Astrocyte of the hippocampus (primary cell): ENCODE measurements at places on chromosomes 13 and 19.
A peak's percentile ranks its signal among the peaks of the same experiment; 100 is the strongest.

- no peak for DNase-seq
Measured at GRCh38 chr19:36266375-36266961, 51.6 kb downstream of the ZNF146 start.

- DNase-seq: no peak
Measured at GRCh38 chr19:6252066-6252465, 27.7 kb downstream of the MLLT1 start.

GRCh38 chr13:49464621-49465325 lies 20.7 kb downstream of the SETDB2 start:
- DNase-seq: no peak

DNA sequence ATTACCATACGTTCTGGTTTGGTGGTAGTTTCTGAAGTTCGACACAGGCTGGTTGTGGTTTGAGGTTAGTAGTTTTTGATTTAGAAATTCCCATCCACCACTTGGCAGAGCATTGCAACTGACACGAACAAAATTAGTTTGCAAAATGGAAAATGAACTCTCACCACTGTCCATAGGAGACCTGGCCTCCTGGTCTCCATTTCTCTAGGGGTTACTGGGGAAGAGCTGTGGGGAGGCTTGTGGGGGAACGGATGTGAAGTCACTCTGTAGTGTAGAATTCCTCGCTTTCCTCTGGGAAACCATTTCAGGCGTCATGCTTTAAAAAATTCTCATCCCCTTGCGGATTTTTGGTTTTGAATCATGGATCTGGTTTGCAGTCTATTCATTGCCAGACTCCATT lies 321.5 kb upstream of the MAB21L1 start:
- DNase-seq: no peak

- peak; percentile 84 for DNase-seq
Measured at GRCh38 chr19:8607386-8607785, 3.1 kb downstream of the ADAMTS10 start.

GRCh38 chr13:70923863-70924752 lies 815.9 kb upstream of the KLHL1 start:
- DNase-seq: no peak

- no peak for DNase-seq
Measured at GRCh38 chr13:23600534-23600933, 30.3 kb downstream of the TNFRSF19 start.

GRCh38 chr13:29457299-29457698 lies 138.2 kb downstream of the SLC7A1 start:
- DNase-seq: peak; percentile 75

DNA sequence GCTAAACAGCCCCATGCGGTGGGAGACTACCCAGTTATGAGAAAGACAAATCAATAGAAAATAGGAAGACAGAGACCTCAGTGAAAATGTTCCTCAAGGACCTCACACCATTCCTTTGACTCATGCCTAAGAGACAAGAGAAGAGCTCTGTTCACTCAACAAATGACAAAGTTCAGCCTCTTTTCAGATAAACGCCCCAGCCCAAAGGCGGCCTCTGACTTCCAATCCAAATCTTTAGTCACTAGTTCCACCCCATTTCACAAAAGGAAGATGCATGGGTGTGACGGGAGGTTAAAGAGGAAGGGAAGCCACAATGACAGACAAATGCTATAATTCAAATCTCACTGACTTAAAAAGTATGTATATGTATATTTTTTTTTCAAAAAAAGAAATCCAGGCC lies 8.1 kb downstream of the CARS2 start:
- no peak for DNase-seq

DNA sequence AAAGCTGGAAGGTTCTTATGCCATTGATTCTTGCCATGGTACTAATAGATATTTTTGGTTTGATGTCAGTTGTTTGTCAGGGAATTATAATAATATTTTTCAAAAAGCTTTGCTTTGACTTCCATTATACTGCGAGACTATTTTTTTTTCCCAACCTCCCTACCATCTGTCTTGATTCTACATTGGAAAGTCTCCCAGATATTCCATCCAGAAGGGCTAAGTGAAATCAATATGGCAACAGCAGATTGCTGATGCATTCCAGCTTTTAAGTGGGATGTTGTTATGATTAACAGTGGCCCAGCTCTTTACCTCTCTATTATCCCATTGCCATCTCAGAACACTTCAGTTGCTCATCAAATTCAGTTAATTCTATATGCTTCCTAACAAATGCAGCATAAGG lies 247.4 kb downstream of the OXGR1 start:
- no peak for DNase-seq

DNA sequence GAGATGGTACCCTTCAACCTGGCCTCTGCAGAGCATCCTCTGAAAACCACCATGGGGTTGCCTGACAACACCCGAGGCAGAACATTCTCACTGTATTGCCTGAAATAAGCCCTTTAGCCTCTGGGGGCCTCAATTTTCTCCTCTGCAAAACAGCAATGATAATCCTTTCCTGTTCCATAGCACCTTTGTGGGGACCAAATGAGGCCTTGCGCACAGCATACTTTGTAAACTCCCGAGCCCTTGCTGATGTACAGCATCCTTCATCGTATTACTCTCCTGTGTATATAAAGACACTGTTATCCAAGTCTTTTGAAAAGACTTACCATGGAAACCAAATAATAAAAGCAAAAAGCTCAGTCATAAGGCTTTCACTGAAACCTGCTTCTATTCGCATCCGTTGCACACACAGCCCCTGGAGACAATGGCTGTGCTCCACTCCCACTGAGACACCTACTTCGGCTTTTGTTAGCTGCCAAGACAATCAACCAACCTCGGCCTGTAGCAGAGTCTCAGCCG lies 276.0 kb downstream of the FOXO1 start:
- DNase-seq: peak; percentile 47

DNA sequence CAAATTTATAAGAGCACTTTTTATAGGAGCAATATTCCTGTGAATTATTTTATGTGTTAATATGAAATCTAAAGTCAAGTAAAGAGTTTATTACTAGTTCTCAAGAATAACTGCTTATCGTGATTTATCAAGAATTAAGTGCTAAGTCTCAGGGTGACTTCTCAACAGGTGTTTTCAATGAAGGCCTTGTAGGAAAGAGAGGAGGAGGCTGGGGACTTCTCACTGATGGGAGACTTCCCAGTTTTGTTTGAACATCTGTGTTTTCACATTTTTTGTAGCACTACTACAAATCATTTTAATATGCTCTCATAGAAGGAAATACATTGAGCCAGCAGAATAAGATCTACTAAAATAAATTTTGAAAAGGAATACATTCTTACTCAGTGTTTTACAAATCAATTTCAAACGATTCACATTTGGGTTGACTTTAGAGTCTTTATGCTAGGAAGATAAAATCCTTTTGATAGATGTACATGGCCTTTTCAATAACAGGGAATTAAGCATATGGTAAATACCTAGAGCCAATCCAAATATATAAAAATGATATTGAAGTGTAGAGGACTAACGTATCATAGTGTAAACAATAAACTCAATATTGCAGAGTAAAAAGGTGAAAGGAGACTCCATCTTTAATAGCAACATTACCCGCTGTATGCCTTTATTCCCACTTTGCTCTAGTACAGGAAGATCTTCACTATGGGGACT lies 6.8 kb downstream of the PCDH17 start:
- DNase-seq: no peak

DNA sequence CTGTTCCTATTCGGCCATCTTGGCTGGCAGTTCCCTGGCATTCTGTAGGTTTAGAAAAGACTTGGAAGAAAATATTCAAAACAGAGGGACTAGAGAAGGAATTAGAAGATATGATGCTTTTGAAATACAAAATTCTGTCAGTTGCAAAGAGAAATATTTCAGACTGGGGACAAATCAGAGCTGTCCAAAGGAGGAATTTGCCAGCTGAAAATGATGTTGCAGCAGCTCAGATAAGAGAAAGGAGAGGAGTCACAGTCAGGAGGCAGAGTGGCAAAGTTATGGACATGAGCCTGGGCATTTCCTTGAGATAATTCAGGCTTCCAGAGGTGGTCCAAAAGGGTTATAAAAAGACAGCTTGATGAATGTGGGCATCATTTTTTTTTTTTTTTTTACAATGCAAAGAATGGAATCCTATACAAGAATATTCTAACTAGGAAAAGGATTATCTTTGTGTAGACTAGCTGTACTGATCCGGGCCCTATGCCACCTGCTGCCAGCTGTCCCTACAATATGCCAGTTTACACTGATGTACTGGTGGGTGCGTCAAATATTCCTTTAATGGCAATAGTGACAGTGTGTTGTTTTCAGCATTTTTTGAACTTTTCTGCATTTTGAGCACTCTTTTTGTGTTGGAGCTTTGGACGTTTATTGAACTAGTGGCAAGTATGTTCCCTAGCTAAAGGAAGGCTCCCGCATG lies 31.8 kb upstream of the CBY2 start:
- DNase-seq: no peak

DNA sequence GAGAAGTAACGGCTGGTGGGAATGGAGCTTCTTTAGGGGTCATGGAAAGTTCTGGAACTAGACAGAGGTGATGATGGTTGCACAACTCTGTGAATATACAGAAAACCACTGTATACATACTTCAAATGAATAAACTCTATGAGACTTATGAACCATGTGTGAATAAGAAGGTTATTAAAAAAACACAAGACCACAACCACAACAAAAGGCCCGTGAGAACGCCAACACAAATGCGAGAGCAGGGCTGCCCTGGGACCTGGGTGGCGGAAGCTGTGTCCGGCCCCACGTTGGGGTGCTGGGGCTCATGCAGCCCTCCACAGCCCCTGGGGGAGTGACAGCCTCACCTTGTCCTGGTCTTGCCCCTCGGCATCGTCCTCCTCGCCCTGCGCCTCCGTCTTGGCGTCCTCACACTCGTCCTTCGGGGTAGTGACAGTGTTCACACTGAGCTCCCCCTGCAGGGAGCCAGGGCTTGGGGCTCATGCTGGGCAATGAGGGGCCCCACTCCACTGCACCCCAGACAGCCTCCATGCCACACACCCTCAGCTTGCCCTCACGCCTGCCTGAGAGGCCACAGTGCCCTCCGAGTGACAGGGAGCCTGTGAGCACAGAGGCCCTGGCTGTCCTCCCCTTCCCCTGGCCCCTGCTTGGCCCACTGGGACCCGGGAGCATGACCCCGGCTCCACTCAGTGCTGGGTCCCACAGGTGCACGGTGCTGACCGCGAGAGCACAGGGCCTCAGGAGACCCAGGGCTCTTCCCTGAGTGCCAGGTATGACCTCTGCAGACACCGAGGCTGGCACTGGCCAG lies 16.0 kb downstream of the IZUMO4 start:
- DNase-seq: no peak

- peak; percentile 33 for DNase-seq
Measured at GRCh38 chr19:32676186-32676894, 692 bp downstream of the RGS9BP start.

GRCh38 chr19:48815870-48816501 lies 5.2 kb upstream of the BCAT2 start:
- DNase-seq: no peak

- peak; percentile 91 for DNase-seq
Measured at GRCh38 chr13:99980824-99981734, 505 bp upstream of the ZIC2 start.

DNA sequence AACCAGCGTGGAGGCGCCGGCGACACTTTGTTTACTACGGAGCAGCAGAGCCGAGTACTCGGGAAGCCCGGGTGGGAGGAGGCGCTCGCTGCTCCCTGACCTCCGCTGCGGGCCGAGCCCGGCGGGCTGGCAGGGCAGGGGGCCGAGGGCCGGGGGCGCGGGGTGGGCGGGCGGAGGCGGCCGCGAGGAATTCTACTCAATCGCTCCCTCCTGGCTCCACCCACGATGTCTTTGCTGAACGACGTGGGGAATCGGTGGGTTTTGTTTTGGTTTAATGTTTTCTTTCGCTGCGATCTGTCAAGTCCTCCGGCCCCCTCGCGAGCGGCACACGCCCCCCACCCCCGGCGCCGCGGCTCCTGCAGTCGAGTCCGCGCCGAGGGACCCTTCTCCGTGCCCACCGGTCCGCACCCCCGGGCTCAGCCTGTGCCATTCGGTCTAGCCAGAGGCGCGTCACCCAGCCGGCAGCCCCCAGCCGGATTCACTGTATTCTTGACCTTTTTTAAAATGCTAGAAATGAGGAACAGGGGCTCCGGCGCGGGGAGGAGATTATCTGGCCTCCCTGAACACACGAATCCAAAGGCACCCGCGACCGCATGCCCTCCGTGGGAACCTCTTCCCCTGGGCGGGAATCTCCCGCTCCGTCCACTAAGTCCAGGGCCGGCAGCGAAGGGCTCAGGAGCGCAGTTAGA lies 636 bp upstream of the FOXO1 start:
- DNase-seq: peak; percentile 51

DNA sequence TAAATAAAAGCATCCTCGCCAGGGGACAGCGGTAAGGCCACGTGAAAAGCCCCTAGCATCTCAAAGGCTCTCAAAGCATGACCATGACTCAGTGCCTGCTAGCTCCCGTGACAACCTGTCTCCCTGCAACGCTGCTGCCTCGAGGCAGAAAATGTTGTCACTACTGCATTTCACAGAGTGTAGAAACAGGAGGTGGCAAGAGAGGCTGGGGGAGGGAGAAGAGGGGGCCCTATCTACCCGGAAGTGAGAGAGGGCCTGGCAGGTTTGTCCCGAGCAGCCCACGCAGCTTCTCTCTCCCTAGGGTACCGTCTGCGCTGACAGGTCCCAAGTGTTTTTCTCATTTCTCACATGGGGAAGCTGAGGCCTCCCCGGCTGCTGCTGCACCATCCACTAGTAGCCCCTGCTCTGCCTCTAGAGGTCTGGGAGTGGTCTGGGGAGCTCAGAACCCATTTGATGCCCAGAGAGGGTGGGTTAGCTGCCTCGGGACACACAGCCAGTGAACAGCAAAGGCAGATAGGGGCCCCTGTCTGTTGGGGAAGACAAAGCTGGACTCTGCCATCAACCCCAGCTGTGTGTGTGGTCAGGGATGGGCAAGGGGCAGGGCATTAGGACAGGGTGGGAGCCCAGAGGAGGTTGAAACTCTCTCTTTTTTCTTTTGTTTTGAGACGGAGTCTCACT lies 3.7 kb downstream of the TINCR start:
- peak; percentile 42 for DNase-seq

DNA sequence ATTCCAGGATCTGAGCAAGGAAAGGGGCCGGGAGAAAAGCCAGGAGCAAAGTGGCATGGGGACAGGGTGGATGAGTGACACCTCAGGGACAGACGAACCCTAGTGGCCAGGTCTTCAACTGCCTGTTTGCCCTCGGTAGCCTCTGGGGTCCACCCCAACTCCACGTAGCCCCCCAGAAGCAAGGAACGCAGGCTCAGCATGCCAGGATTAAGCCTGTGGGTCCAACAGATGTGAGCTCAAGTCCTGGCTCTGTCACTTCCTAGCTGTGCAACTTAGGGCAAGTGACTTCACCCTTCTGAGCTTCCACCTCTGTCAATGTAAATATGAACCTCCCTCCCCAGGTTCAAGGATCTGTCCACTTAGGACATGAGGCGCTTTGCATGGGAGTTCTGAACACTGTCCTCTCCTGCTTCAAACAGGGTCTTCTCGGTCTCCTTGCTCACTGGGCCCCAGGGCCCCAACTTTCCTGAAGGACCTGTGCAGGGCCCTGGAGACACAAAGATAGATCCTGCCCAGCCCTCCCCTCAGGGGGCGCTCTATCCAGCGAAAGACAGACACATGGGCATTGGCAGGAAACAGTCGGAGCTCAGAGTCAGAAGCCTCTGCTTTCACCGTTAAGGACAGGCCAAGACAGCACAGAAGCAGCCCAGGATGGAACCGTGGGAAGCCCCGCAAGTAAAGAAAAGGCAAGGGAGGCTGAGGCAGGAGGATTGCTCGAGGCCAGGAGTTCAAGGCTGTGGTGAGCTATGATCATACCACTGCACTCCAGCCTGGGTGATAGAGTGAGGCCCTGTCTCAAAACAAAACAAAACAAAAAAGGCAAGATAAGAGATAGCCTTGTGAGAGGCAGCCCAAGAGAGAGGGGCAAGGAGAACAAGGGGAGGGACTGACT lies 13.2 kb downstream of the SYDE1 start:
- no peak for DNase-seq

GRCh38 chr13:20714563-20715329 lies 11.2 kb downstream of the IL17D start:
- DNase-seq: peak; percentile 78

- no peak for DNase-seq
Measured at GRCh38 chr19:44814517-44814916, 5.6 kb downstream of the BCAM start.
